ENCODE measurements at places on chromosomes 11 and 22.

DNA sequence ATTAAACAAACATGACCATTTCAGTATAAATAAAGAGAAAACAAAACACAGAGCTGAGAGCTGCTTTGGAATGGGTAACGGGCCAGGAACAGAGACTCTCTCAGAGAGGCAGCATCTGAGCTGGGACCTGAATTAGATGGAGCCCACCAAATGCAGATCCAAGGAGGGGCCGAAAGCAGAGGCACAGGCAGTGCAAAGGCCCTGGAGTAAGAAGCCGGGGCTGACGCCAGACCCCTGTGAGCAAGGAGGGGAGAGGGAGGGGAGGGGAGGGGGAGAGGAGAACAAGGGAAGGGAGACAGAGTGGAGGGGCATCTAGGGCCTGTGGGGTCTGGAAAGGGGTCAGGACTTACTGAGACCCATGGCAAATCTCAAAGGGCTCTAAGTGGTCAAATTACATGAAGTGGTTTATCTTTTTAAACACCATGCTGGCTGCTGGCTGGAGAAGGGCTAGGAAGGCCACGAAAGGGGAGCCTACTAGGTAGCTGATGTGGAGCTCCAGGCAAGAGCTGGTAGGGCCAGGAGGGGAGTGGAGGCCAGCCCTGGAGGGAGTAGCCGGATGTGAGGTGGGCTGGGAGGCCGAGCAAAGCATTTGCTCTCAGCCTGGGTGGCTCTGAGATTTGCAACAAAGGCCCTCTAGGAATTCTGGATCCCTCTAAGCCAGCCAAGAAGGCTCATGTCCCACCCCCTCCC lies 3.2 kb downstream of the OSBPL5 start:
- DNase-seq, result no peak

DNA sequence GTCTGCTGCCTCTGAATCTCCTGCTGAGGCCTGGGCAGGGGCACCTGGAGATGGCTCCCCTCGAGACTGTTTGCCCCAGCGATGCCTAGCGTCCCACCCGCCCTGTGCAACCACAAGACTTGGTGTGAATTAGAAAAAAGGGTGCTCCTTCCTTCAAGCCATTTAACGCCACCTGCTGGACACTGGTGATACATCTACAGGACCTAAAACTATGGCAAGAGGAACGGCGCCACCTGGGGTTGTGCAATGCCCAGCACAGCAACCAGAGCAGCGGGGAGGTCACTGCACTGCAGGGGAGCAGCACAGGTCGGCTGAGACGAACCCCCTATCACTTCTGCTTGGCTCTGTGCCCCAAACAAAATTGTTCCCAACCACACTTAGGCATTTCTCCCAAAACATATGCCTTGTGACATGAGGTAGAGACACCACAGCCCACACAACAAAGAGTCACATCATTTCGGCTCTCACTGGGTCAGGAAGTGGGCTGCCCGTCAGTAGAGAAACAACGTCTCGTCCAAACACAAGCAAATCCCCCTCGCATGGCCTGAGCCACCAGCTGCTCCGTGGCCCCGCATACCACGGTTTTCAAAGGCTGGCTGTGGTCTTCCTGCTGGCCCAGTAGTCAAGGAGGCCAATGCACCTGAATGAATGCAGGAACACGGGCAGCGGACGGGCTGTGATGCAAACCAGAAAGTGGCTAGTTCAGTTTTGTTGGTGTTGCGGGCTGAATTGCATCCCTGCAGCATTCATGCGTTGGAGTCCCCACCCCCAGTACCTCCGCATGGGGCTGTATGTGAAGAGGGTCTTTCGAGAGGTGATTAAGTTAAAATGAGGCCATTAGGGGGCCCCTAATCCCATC lies 171.9 kb downstream of the SHANK2 start:
- DNase-seq, result peak; percentile 44

- DNase-seq, result no peak
Observed at GRCh38 chr11:128472128-128473089, 114.9 kb downstream of the ETS1 start.

- DNase-seq, result no peak
Observed at GRCh38 chr22:44765571-44766285, 13.4 kb downstream of the ARHGAP8 start.

DNA sequence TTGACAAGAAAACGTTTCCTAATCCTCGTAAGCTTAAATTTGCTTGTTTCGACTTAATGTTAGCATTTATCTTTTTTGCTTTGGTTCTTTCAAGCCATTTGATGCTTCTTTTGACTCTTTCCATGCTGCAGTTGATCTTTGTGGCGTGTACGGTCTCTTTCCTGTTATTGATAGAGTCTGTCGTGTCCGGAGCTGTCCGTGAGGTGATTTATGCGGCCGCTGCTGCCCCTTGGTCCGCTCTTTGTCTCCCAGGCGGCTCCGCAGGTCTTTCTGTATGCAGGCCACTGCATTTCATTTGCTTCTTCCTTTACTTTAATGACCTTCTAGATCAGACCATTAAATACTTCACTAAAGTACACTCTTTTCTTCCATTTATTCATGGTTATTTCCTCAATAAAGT lies 50.3 kb downstream of the TBC1D22A start:
- DNase-seq, result no peak

- no peak for DNase-seq
Observed at GRCh38 chr11:19359221-19360000, 118.7 kb upstream of the E2F8 start.

DNA sequence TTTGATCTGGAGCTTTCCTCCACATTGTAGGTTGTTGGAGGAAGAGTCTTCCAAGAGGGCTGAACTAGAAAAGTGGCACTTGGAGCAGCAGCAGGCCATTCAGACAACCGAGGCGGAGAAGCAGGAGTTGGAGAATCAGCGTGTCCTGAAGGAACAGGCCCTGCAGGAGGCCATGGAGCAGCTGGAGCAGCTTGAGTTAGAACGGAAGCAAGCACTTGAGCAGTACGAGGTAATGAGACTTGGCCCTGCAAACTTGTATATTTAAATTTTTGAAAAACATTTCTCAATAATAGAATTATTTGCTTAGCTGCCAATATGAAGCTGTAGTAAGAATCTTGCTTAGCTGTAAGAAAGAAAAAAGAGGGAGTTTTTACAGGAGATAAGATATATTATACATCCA lies 84.0 kb downstream of the SWAP70 start:
- no peak for DNase-seq

DNA sequence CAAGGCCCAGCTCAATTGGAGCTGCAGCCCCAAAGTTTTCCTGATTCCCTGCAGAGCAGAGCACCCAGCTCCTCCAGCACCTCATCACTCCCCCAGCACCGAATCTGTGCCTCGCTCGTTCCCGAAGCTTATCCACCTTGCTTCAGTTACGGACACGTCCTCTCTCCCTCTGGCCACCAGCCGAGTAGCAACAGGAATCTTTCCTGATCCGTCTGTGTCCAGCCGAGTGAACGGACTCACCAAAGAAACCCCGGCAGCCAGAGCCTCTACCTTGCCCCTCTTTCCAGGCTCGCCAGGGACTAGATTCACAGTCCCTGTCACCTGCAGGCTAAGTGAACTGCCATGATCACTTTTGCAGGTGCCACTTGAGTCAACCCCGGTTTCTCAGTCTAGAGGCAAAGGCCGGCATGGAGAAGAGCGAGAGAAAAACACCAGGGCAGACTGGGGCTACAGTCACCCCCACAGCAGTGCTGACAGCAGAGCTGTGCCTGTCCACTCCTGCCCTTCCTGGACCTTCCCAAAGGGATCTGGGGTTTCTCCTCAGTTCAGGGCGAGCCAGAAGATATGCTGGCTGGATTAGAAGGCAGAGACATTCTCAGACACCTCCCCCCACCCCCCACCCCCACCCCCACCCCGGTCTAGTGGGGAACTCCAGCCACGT lies 32.3 kb downstream of the BID start:
- no peak for DNase-seq

- DNase-seq, result no peak
Observed at GRCh38 chr11:10990637-10991193, 132.9 kb upstream of the ZBED5 start.

DNA sequence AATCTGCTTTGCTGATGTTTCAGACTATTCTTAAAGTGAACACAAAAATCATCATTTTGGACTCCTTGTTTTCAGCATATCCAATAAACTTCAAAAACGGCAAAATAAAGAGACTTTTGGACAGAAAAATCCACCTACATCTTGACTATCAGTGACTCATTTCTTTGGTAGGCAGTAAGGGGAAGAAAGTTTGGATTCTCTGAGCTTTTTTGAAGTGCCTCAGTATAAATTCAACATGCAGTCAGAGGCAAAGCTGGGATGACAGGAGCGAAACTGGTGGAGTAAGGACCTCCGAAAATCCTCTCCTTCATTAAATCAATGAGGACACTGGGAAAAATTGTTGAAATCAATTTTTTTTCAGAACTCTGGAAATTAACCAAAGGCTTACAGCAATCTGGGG lies 29.7 kb downstream of the EFCAB6 start:
- no peak for DNase-seq

- no peak for DNase-seq
Observed at GRCh38 chr22:41780746-41781505, 19.6 kb upstream of the CCDC134 start.

Data from T1000 (cell line).